ENCODE measurements at places on chromosomes 7 and 10.

DNA sequence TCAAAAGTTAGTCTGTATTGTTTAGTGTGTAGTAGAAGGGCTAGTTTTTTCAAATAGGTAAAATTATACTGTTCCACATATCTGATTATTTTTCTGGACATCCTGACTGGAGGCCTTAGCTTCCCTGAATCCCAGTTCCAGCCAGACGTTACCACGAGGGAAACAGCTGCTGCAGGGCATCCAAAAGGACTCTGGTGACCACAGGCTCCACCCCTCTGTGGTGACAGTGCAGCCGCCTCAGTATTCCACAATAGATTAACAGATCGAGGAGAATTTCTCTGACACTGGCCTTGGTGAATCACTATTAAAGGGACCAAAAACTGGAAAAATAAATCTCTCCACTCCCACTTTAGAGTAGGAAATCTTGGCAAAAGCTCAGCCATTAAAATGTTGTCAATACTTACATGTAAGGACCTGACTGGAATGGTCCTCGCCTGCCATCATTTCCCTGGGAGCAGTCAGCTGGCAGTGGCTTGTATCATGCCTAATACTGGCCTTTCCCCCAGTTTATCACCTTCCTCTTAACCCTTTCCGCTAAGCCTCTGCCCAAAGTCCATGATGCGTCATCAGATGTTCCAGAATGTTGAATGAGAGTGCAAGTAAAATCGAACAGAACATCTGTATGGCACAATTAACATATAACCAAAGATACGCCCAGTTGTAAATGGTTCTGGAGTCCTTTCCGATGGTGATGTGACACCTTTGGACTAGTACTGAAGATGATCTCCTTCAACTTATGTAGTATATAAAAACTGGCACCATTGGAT lies 31.6 kb downstream of the ENO4 start:
- no peak for DNase-seq

- DNase-seq: no peak
Measured at GRCh38 chr10:97188261-97188711, 2.5 kb upstream of the SLIT1 start.

DNA sequence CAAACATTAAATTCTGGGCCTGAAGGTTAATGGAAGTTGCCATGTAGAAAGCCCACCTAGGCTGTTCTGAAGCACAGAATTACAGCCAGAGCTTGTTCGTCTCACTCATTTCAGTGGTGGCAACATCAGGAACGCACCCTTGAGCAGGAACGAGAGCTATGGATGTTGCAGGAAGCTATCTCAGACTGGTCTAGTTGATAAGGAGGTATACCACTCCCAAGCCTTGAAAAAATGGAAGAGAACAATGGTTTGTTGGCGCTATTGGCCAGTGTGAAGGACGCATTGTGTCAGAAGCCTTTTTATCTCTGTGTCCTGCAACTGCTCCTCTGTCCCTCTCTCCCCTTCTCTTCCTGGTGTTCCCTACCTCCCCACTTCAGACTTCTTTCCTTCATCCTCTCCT lies 60.9 kb upstream of the RAPGEF5 start:
- no peak for DNase-seq

- DNase-seq: no peak
Measured at GRCh38 chr7:139602143-139602722, 78.7 kb downstream of the CLEC2L start.

GRCh38 chr7:51059504-51060142 lies 257.0 kb downstream of the COBL start:
- no peak for DNase-seq

DNA sequence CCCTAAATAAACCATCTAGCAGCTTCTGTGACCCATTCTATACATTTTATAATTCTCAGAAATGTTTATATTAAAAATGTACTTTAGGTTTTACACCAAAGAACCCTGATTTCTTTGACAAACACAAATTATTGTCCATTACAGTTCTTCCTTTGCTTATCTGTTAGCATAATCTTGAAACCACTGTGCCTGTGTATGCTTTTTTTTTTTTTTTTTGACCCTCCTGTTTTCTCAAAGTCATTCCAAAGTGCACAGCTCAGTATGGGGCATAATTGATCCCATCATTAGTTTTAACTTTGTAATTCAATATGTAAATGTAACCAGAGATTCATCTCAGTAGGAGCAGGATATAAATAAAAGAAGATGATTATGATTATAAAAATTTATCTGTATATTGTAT lies 229.3 kb downstream of the DGKB start:
- DNase-seq: no peak

GRCh38 chr10:75034131-75034512 lies 77.3 kb upstream of the SAMD8 start:
- no peak for DNase-seq

DNA sequence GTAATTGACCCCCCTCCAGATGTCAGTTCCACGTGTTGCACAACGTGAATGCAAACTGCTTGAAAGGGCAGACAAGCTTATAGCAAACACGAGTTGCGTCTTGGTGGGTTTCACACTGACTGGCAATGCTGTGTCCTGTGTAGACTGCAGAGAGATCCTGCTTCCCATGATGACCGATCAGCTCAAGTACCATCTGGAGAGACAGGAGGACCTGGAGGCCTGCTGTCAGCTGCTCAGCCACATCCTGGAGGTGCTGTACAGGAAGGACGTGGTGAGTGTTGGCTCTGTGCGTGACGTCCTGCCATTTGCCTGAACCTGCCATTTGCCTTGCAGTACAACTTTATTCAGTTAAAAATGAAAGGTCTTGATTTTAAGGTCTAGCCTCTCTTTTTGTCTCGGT lies 71.1 kb downstream of the INSYN2A start:
- DNase-seq: no peak

- no peak for DNase-seq
Measured at GRCh38 chr10:123549761-123550454, 116.2 kb upstream of the GPR26 start.

- DNase-seq: no peak
Measured at GRCh38 chr7:81211204-81211933, 292.5 kb upstream of the SEMA3C start.

- DNase-seq: no peak
Measured at GRCh38 chr7:85156661-85157208, 30.1 kb downstream of the SEMA3D start.

GRCh38 chr7:139923090-139923489 lies 94.0 kb downstream of the TBXAS1 start:
- no peak for DNase-seq

DNA sequence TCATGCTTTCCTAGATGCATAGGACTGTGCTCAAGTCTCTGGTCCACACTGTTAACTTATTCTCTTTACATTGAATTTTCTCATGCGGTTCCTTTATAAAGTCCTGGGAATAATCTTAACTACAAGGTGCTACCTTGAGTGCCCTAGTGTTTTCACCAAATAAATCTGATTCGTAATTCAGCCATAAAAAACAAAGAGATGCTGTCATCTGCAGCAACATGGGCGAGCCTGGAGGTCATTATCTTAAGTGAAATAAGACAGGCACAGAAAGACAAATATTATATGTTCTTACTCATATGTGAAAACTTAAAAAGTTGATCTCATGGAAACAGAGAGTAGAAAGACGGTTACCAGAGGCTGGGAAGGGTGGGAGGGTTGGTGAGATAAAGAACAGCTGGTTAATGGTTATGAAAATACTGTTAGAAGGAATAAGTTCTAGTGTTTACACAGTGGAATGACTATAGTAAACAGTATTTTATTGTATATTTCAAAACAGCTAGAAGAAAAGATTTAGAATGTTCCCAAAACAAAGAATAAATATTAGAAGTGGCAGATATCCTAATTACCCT lies 38.3 kb downstream of the NT5C3A start:
- DNase-seq: no peak

DNA sequence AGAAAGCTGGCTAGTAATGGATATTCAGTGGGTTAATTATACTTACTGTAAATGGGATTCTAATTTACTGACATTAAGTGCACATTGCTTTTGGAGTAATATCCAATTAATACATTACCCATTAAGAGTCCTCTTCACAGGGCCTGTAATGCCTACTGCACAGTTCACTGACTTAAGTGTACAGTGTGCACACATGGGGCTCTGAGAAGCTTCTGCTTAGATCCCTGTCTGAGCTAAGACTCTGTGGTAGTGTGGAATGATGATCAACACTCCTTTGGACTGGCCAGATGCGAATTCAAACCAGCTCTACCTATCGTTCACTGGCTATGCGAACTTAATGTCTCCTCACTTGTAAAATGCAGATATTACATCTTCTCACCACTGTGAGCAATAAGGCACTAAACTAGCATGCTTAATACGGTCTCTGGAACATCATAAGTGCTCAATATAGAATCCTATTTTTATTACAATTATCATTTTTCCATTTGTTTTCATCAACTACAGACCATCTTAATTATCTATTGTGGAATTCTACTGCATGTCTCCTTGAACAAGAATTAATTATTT lies 53.8 kb upstream of the SEC61G start:
- DNase-seq: no peak

DNA sequence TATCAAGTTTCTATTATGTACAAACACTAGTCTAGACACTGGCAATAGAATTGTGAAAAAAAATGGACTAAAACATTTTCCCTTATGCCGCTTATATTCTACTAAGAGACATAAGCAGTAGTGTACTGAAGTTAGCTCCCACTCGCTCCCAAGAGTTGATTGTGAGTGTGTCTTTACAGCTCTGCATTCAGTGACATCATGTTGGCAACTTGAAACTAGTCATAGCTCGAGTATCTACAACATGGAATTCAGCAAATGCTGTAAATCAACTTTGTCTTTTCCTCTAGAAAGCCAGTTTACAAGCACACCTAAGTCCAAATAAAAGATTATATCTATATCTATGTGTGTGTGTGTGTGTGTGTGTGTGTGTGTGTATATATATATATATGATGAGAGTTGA lies 58.8 kb upstream of the MAGI2 start:
- no peak for DNase-seq

DNA sequence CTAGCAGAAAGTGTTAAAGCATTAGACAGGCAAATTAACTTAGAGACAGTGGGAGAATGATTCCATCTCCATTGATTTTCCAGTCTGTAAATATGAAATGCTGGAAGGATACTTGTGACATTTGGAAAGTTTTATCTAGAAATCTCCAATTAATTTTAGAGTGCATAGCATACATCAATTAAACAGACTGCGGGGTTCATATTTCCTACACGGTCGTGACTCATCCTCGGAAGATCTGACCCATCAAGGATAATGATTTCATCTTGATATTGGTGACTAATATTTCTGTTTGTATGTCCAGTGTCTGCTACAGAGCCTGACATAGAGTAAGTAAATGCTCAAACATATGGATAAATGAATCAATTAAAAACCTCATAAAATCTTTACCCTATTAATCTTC lies 474.9 kb downstream of the KCNMA1 start:
- no peak for DNase-seq

GRCh38 chr10:78657163-78657861 lies 411.5 kb upstream of the ZMIZ1 start:
- peak; percentile 77 for DNase-seq

GRCh38 chr7:155346285-155346684 lies 48.6 kb downstream of the INSIG1 start:
- no peak for DNase-seq

GRCh38 chr10:102455893-102456471 lies 4.6 kb upstream of the C10orf95 start:
- peak; percentile 61 for DNase-seq

DNA sequence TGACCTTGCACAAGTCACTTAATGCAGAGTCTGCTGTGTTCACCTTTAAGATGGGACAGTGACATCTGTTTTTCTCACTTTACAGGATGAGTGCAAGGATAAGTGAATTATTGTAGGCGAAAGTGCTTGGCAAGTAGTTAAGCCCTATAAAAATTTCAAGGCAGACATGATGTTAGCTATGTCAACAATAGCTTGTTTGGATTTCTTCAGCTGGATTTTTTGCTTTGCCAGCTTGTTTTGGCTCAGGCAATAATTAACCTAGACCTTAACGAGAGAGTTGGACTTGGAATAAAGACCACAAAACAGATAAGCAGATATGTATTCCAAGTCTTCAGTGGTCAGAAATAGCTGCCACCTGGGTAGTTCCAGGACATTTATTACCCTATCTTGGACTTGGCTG lies 255.2 kb downstream of the ARL4A start:
- DNase-seq: no peak

- DNase-seq: peak; percentile 87
Measured at GRCh38 chr10:5412277-5412941, at the start of gene NET1. Gene NET1 (plus strand): TSS chr10:5412557. CDS start chr10:5412693, 136 bp downstream.

GRCh38 chr10:42593284-42593683 lies 45.1 kb downstream of the ZNF33B start:
- no peak for DNase-seq

DNA sequence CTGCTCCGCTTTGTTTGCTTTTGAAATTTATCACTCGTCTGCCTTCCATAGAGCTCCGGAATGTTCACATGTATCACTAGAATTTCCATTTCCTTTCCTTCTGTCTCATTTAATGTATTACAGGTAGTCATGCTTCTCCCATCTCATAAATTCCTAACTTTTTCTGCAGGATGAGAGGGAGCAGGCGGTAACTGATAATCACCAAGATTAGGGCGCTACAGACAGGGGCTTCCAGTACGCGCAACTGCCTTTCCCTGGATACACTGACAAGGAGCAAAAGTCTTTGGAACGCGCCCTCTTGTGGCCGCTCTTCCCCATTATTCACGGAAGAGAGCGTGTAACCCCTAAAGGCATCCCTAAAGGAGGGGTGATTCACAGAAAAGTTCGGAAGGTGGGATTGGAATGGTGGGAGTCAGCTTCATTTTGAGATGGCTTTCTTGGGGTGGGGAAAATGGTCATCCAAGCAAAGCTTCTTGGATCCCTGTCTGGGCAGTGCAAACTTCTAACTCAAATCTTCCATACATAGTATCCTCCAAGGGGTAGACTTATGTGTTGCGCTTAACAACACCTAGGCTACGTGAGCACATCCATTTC lies 6.5 kb downstream of the INHBA start:
- DNase-seq: peak; percentile 76

- no peak for DNase-seq
Measured at GRCh38 chr10:57948796-57949195, 318.9 kb downstream of the IPMK start.

DNA sequence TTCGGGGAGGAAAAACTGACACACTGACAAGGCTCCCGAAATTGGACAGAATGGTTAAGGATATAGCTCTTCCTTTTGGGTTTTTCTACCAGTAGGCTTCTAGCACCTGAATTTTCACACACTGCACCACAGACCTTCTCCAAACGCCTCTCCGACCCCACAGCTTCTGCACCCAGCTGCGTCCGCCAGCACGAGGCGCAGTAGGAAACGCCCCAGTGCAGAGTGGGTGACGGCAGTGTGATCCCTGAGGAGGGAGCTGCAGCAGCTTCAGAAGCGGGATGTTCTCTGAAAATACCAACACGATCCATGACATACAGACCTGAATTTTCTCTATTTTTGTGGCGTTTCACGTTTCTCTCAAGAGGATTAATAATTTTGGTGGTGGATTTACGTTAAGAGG lies 25.9 kb downstream of the HSPB1 start:
- DNase-seq: no peak
